ENCODE measurements at places on chromosomes 3 and 15.

DNA sequence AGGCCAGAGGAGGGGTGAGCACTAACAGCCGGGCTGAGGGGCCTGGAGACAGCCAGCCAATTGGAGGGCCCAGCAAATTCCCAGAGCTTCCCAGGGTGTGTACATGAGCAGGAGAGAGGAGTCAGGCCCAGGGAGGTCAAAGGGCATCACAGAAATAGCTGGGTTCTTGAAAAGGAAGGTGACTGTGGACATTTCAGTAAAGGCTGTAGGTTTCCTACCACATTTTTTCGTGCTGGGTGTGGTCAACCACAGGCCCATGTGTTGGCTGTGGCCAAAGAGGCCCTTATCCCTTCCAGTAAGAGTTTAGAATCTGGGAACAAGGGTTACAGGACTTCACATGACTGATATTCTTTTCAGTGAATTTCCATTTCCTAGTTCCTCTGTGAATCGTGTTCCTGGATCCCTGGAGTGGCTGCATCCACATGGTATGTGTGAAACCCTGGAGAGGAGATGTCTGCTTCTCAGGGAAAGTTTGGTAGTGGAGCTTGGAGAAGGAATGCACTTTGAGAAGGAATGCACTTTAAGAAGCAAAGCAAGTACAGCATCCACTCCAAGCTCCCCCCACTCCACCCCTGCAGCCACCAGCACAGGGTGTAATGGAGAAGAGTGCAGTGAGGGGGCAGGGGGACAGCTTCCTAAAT, 73.2 kb upstream of the HEG1 start:
- no peak for DNase-seq

DNA sequence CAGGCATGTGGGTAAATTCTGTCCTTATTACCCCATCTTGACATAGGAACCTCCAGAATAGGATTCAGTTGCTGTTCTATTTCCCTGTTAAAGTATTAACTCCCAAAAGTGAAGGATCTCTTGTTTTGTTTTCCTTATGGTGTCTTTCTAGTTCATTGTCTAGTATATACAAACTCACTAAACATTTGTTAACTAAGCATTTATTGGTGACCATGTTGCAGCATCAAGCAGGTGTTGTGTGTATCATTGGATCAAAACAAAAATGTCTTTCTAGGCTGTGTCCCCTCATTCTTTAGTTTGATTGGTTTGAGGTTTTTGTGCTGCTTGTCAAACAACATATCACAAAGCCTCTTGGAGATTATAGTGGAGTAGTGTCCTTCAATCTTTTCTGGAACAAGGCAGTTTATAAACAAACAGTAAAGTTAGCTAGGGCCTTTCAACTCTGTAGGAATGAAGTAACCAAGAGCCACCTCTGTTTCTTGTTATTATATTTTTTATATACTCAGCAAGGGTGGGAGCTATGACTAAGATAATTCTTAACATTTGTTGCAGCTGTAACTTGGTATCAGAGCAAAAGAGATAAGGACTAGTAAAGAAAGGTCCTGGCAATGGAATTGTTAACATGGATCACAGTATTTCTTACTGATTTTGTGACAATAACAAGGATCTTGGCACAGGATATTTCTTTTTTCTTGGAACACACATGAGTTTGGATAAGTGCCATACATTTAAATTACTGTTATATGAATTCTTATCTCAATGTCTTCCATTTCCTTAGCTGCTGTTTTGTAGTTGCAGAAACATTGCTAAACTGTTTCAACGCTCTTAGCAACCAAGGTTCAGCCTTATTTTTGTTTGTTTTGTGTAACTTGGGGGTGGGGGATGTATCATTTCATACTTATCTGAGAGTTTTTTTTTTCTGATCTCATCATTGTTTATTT, 49.3 kb downstream of the TMOD3 start:
- no peak for DNase-seq

GRCh38 chr15:35444557-35445204, 101.3 kb downstream of the DPH6 start:
- DNase-seq: no peak

DNA sequence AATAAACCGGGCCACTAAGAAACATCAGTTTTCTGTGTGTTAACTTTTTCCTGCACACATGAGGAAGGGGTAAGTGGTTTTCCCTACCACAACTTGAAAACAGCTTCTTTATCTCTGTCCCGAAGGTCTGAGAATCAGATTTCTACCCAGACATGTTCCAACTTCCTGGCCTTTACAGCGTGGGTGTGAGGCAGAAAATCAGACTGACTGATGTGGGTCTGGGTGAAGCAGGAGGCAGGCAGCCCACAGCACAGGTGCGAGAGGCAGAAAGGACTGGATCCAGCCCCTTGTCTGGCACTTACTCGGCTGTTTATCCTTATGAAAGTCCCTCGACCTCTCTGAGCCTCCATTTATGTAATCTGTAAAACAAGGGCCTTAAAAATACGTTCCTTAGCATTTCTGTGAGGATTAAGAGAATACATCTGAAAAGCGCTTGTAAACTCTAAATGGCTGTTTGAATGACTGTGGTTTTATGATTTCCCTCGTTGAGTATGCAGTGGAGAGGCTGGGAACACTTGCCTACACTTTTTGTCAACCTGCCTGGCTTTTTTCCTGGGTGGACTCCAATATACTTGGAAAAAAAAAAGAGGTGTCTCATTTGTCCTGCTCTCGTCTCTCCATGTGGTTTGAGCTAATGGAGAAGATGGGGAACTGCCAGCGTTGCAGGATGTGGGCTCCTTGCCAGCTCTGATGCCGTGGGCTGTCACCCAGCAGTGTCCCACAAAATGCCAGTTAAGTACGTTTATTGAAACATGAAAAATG, 3.1 kb downstream of the AGBL1 start:
- DNase-seq: no peak

GRCh38 chr15:80801891-80802680, 22.9 kb downstream of the CEMIP start:
- no peak for DNase-seq

DNA sequence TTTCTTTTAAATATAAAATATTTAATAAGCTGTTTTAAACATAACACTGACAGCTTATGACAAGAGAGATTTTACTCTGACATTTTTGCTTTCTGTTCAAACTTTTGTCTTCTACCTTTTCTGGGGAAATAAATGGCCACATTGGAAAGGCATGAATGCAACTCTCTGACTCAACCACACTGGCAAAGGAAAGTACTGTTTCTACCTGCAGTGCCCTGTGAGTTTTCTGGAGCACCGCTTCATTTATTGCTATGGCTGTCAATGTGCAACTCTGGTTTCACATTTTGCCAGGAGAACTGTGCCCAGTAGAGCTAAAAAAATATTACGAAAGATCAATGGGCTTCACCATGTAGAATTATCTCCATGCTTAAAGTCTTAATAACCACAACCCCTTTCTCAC, 15.1 kb downstream of the PDZRN3 start:
- DNase-seq: no peak

DNA sequence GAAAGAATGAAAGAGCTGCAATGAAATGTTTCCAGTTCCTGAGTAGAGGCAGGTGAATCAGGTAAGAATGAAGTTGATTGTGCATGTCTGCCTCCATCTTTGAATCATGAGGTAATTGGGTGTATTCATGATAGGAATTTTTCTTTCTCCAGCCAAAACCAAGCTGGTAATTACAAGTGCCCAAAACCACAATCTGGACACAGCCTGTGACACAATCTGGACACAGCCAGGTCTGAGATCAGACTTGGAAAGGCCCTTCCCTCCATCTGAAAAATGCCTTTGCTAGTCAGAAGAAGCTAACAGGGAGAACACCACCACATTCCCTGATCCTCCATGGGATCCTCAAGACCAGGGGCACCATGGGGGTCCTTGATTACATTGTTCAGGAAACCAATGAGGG, 338.5 kb upstream of the THBS1 start:
- DNase-seq: no peak

- DNase-seq: peak; percentile 56
These were observed 7.2 kb downstream of the HERC1 start for GRCh38 chr15:63826528-63826927.

DNA sequence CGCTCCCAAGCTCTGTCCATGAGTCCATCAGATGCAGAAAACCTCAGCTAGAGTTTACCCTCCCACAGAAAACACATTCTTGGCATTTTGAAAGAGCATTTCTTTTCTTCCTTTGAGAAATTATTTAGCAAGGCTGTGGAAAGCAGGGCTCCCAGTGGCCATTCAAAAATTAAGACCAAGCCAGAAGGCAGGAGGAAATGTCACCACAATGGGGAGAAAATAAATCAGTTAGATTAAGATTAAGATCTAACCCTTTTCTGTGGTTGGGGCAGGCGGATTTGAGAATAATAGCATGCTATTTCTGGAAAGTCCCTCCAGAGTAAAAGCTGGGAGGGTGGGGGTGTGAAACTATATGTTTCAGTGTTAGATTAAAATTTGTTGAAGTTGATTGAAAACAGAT, 20.2 kb downstream of the LRIG1 start:
- DNase-seq: peak; percentile 53

GRCh38 chr15:72685301-72685924, 569 bp downstream of the HIGD2B start:
- peak; percentile 8 for DNase-seq

DNA sequence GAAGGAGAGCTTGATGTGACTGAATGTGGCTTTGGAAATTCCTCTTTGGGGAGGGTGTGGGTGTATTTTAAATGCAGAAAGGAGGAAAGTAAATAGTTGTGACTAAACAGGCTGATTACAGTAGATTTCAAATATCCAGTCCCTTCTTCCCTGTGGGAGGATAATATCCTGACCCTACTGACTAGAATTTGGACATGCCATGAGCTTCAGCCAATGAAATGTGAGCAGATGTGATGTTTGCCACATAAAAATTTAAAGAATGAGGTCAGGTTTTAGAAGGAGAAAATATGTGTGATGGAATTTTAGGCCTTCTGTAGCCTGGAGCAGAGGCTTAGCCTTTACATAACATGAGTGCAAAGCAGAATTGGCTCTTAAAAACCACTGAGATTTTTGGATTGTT, 1218.9 kb downstream of the ROBO2 start:
- no peak for DNase-seq

DNA sequence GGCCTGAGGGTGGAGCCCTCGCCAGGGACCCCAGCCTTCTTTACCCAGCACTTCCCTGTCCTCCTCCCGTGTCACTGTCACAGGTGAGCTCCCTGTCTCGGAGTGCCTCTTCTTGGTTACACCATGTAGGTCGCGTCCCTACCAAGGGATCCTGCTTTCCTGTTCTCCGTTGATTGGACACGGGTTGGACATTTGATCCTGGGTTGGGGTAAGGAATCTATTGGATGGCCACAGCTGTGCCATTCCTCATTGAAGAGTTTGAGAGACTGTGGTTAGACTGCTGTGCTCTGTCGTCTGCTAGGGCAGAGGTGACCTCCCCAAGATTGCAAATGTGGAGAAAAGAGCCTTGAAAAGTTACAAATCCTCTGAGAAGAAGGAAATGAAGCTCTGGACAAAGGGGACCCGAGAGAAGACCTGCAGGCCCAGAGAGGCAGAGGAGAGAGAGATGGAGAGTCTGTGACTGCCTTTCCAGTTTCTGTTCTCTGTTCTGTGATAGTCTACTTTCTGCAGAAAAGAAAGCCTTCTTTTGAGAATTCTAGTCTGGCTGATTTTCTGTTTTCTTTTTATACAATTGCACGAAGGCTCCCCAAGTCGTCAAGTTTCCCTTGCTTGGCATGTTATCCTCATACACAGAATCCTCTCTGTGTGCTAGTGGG, 325.7 kb upstream of the RGMA start:
- no peak for DNase-seq

DNA sequence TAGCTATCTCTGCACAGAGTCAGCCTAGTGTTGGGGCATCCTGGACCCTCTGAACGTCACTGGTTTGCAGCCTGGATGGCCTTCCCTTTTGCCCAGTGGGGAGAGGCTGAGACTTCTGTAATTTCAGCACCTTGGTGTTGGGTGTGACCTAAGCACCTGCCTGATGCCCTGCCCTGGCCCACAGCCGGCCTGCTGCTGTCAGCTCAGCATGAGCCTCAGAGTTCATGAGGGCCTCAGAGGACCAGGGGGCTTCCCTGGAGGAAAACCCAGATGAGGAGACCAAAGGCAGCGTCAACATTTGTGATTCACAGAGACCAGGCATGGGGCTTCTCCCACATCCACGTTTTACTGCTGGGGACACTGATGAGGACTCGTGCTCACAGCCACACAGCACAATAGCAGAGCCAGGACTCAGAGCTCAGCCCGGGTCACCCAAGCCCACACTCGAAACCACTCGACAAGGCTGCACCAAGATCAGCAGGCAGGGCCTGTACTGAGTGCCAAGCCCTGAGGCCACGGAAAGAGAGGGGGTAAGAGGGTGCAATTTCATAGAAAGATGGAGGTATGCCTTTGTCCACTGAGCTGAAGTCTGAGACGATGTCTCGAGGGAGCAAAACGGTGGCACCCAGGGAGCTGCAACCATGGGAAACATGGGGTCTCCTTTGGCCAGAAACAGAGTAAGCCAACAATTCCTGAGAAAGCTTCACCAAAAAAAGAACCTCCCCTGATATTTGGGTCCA, 9.9 kb upstream of the GP9 start:
- DNase-seq: no peak

DNA sequence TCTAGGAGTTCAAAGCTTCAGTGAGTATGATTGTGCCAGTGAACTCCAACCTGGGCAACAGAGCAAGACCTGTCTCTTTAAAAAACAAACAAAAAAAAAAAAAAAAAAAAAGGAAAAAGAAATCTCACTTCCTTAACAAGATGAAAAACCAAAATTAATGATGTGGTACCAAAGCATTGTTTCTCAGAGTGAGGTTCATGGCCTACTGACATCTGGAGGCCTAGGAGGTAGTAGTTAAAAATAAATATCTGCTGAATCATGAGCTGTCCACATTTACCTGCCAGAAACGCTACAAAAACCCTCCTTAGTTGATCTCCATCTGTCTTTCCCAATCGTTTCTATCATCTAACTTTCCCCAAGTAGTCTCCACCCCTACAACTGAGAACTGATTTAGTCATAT, 51.2 kb downstream of the EPHA6 start:
- no peak for DNase-seq

DNA sequence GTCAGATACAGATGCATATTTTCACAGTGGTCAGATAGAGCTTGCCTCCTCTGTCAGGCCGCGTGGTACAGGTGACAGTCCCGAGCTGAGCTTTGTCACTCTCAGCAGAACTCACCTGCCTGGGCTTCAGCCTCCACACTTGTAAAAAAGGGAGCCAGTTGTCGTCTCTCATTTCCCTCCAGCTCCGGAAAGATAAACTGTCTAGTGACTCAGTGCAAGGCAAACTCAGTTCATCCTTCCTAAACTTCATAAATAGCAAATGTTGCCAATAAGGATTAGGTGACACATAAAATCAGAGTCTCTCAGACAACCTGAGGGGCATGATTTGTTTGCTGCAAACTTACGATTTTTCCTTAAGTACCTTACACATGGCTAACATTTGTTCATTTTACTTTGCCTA, 116.8 kb downstream of the GABRB3 start:
- DNase-seq: no peak

- peak; percentile 76 for DNase-seq
These were observed 20.7 kb upstream of the FEM1B start for GRCh38 chr15:68256675-68257450.

GRCh38 chr3:120040813-120041377, 53.4 kb downstream of the GSK3B start:
- DNase-seq: no peak

GRCh38 chr15:22861161-22861560, 22.7 kb downstream of the NIPA2 start:
- DNase-seq: no peak
